ENCODE measurements at places on chromosomes 2 and 18.

DNA sequence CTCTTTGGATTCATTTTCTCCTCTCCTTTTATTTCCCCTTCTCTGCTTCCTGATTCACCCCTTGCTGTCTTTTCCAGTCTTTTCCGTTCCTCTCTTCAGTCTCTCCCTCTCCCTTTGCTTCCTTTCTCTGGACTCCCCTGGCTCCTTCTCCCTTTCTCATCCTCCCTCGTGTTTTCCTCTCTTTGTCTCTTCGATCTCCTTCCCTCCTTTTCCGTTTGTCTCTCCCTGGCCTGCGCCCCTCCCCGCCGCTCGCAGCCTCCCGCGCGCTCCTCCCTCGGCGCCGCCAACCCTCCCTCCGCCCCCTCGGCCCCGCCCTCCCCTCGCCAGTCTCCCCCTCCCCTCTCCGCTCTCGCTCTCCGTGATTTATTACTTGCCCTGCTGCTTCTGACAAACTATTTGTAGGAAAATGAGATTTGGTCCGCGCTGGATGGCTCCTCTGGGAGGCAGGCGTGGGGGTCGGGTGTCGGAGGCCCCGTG is 46.0 kb upstream of the PAX8 start:
- no peak for DNase-seq

GRCh38 chr2:225429717-225430116 is 30.2 kb downstream of the NYAP2 start:
- DNase-seq = peak; percentile 10

- no peak for DNase-seq
Observed at GRCh38 chr2:239831861-239832489, 193.2 kb downstream of the NDUFA10 start.

DNA sequence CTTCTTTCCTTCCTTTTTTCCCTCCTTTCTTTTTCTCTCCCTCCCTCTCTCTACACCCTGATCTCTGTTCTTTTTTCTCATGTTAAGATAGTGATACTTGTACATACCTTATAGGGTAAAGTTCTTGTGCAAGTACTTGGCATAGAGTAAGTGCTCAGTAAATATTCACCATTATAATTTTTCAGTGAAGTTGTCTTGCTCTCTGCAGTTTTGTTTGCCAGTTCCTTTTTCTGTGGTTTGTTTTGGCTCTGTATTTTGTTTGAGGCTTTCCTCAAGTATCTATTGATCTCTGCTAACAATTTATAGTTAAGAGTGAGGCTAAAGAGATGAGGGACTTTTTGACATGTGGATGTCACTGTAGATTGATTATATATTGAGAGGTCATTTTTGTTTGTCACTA is 48.0 kb downstream of the MTX2 start:
- DNase-seq = no peak

DNA sequence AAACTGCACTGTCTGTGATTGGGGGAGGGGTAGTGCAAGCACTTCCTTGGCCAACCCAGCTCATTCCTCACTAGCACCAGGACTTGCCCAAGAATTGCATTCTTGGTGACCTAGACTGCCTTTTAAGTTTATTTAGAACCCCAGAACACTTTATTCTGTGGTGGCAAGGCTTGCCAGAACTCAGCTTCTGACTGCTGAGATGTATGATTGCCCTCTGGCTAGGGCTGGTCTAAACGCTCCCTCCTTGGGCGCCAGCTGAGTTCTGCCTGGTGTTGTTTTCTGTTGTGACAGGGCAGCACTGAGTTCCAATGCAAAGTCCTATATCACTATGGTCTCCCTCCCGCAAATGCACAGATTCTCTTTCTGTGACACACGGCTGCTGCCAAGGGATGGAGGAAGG is 247.7 kb downstream of the ZNF385B start:
- no peak for DNase-seq
